ENCODE measurements at places on chromosomes 12 and 14.
A peak's percentile ranks its signal among the peaks of the same experiment; 100 is the strongest.

DNA sequence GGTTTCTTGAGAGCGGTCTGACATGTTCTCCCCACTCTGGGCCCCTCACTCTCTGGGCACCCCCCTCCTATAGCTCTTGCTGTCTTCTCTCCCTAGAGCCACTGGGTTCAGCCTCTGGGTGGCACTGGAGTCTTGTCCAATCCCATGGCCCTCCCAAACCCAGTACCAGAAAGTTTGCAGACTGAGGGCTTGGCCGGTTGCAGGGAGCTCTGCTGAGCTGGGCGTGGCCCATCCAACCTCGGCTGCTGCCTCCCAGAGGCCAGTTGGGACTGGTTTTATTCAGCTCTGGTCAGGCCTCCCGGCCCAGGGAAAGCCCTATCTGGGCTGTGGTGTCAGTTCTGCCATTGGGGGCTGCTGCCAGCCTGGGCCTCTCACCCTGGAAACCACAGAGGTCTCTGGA lies 37.9 kb downstream of the ISCA2 start:
- DNase-seq, result no peak

GRCh38 chr14:71533390-71533789 lies 398.8 kb upstream of the RGS6 start:
- no peak for DNase-seq

GRCh38 chr14:81625343-81625742 lies 91.7 kb upstream of the SEL1L start:
- DNase-seq, result peak; percentile 54

GRCh38 chr14:45361727-45362126 lies 108.7 kb upstream of the MIS18BP1 start:
- DNase-seq, result peak; percentile 0

DNA sequence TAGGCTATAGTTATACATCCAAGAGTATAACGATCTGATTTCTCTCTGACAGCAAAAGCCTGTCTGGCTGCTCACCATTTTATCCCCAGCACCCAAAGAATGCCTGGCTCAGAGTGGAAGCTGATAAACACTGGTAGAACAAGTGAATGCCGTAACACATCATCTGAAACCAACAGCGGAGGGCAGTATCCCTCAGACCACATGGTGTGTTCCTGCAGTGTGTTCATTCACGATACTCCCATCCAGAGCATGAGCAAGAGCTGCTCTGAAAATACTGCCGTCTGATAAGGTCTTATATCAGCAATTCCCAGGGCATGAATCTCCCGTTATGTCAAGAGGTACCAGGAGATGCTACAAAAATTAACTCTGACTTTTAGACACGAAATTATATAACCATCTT lies 95.9 kb downstream of the TTC7B start:
- DNase-seq, result no peak

- no peak for DNase-seq
Observed at GRCh38 chr14:92959761-92960680, 37.1 kb downstream of the CHGA start.

GRCh38 chr12:86158956-86159355 lies 97.2 kb downstream of the MGAT4C start:
- DNase-seq, result no peak

- DNase-seq, result no peak
Observed at GRCh38 chr14:30550335-30550734, 8.6 kb upstream of the G2E3 start.

DNA sequence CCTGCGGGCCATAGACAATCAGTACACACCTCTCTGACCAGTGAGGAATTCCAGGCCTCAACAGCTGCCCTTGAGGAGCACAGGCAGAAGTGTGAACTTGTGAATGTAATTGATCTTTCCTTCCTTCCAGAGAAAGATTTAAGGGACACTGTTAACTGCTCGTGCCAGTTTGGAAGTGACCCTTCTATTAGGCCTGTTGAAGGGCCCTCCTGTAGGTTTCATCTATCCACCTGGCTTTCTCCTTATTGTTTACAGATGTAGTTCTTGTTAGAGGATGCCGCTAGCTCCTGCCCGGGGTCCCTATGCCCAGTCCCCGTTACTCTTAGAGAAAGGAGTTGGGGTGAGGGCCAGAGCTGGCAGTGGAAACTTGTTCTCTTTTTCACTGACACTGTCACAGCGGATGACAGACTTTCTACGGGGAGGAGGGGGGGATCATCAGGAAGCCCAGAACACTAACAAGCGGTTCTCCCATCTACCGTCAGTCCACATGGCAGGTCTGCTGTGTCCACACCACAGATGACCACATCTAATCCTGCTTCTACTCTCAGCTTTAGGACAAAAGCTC lies 42.6 kb downstream of the SH2B3 start:
- no peak for DNase-seq

DNA sequence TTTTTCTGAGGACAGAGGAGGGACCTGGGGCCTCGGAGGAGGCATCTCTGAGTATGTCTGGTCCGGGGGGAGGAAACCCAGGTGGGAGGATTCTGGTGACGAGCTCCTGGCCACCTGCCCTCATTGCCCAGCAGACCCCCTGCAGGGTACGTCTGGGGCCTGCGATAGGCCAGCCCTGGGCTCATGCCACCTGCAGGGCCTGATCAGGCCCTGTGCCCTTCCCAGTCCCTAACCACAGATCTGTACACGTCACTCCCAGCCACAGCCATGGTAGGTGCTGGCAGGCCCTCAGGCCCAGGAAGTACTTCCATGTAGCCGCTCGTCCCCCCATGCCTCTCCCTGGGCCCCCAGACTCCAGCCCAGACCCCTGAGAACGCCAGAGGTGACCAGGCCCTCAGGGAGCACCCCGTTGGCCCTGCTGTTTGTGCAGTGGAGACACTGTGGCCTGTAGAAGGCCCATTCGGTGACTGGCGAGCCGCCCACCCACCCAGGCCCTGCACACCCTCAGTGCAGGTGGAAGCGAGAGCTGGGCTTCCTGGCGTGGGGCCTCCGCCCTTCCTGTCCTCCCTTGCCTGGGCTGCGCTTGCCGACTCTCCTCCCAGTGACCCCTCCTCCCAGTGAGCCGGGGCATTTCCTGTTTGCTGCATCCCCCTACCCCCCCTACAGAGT lies 5.7 kb downstream of the INF2 start:
- no peak for DNase-seq

DNA sequence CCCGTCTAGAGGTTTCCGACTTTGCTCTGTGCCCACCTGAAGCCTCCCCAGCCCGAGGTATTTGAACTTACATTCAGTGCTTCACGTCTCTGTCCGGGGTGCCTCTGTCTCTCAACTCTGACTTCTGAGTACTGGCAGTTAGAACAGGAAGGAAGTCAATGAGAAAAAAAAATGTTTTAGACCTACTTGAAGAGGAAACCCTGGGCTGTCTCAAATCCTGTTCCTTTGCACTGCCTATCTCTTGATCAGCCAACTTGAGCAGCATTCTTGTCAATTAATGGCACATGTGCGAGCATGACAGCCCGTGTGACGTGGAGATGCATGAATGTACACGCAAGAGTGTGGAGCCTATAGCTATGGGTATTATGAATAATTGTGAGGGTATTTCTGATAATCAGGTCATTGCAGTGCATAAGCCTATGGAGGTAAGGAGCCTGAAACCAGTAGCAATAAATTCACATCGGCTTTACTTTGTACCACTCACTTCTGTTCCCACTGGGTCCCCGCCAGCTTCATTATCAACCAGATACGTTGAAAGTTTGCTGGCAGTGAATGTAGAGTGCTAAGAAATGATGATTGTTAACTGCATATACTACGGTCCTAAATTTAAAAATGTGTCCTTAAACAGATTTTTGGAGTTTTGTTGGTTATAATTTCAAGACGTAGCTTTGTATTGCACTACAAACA lies at the start of gene ARHGDIB:
ARHGDIB (minus strand) TSS at position 136 of the 687 bp plus-strand sequence. CDS start 10,889 bp downstream, outside the sequence.
- no peak for DNase-seq

- peak; percentile 70 for DNase-seq
Observed at GRCh38 chr14:60651796-60652673, 2.8 kb upstream of the SIX1 start.

DNA sequence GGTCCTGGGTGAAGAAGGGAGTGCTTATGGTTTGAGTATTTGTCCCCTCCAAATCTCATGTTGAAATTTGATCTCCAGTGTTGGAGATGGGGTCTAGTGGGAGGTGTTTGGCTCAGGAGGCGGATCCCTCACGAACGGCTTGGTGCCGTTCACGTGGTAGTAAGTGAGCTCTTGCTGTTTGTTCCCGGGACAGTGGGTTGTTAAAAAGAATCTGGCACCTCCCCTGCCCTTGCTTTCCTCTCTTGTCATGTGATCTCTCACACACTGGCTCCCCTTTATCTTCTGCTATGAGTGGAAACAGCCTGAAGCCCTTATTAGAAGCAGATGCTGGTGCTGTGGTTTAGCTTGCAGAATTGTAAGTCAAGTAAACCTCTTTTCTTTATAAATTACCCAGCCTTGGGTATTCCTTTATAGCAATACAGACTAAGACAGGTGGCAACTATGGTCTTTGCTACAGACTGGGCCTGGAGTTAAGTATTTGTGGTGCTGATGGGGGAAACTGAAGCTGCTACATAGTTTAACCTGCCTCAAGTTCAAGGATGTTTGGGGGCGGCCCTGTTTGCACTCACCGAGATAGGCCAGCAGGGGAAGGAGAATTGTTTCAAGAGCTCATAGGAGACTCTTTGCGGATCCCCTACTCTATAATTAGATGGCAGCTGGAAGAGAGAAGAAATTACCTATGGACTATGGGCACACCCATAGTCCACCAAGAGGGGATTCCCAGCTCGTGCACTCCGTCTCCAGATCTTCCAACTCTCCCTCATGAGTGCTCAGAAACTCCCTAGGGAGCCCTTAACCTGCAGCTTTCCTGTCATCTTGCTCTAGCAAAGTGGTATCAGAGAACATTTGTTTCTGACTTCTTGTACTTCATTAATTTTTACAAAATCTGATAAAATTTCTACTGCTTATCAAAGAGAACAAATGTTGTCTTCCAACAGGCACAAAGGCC lies 164.6 kb downstream of the SLC15A5 start:
- DNase-seq, result peak; percentile 71

- no peak for DNase-seq
Observed at GRCh38 chr14:97902630-97903029, 1105.4 kb downstream of the VRK1 start.

DNA sequence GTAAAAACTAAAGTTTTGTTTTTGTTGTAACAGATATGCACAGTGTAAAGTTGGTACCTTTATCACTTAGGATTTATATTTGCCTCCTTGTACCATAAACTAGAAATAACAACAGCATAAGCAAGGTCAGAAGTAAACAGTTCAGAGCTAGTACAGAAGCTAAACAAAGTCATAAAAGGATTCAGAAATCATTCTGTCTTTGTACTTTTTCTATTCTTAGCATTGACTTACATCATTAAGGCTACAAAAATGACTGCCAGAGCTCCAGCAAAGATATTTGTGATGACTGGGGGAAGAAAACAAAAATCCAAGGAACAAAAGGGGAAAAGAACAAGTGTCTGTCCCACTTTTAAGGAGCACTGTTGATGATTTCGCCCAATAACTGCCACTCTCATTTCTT lies 347.2 kb downstream of the CCDC91 start:
- DNase-seq, result no peak

GRCh38 chr14:72604133-72604532 lies 289.8 kb downstream of the DPF3 start:
- no peak for DNase-seq

- no peak for DNase-seq
Observed at GRCh38 chr12:77842430-77842829, 11.7 kb downstream of the NAV3 start.

- DNase-seq, result no peak
Observed at GRCh38 chr14:52124791-52125684, 56.2 kb upstream of the NID2 start.

GRCh38 chr14:33369041-33369440 lies 430.4 kb downstream of the NPAS3 start:
- DNase-seq, result no peak

- DNase-seq, result peak; percentile 54
Observed at GRCh38 chr12:5442251-5443006, 10.5 kb downstream of the NTF3 start.

GRCh38 chr12:123858176-123858575 lies 96.1 kb downstream of the DNAH10 start:
- DNase-seq, result no peak

DNA sequence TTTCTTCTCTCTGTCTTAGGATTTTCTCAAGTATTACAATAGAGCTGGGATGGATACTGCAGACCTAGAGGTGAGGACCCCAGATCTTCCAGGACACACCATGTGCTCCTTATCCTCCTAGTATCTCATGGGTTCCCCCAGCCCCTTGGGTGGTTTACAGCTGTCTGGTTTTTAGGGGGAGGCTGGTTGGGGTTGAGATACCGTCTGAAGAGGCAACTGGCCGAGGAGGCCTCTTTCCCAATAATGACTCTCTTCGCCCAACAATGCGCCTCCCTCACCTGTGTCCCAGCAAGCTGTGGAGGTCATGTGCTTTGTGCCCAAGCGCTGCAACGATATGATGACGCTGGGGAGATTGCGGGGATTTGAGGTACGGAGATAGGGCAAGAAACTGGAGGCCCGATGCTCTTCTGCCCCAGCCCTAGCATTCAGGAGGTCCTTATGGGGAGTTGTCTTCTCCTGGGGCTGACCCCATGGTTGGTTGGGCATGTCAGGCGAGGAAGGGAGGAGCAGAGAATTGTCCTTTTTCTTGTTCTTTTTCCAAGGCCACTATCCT lies 3.8 kb downstream of the ARHGEF25 start:
- DNase-seq, result no peak

DNA sequence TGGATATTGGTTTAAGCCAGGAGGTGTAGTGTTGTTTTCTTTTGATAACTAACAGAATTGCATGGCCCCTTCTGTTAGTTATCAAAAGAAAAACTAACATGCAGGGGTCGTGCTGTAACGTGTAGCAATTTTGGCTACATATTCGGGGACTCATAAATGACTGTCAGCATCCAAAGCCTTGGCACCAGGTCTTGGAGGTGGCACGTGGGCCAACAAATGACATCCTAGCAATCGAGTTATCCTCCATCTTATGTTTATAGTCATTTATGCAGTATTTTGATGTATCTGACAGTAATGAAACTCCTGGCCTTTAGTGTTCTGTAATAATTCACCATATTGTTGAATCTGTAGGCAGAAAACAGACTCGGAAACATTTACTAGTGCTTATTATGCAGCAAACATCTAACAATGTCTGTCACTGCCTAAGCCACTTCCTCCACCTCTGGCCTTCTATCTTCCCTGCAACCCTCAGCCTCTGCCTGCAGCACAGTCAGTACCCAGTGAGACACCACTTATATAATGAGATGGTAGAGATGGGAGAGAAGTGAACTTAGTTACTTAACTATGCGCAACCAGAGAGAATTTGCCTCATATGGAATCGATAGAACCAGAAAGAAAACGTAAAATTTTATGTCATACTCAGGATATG lies 184.6 kb downstream of the AEBP2 start:
- no peak for DNase-seq

GRCh38 chr14:74333909-74334308 lies 14.4 kb upstream of the VRTN start:
- no peak for DNase-seq

- DNase-seq, result no peak
Observed at GRCh38 chr12:121391619-121392324, 8.1 kb upstream of the RNF34 start.
